ENCODE measurements at places on chromosomes 11 and 22.

DNA sequence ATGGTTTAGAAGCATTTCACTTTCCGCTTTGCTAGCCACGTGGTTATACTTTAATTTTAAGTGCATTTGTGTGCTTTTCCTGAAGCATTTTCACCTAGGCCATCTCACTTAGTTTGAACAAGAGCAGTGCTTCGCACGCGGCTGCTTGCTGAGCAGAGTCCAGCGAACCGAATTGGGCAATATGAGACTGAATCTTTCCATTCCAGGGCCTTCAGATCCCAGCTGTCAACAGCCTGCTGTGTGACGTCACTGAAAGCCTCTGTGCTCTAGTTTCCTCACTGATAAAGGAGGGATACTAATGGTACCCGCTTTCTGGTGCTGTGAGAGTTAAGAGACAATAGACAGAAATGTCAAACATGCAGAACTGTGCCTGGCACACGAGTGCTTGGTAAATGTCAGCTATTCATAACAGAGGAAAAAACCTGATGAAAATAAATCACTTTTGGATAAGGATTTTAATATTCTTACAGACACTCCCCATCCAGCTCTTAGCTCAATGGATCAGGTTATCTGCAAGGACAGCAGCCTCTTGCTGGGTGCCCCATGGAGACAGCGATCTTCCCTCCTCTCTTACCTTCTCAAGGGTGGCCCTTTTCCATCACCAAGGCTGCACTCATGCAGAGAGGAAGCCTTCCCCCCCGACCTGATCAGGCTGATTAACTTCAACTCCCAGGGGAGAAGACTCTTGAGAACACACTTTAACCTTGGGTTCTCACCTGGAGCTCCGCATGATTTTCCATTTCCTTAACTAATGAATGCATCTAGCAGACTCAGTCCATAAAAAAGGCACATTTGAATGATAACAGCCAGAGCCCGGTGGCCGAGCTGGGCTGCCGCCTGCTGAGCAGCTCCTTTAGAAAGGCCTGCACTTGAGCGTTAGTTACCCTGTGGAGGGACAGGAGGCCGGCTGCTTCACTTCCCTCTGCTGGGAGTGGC lies 3.5 kb upstream of the GLB1L3 start:
- DNase-seq = no peak

DNA sequence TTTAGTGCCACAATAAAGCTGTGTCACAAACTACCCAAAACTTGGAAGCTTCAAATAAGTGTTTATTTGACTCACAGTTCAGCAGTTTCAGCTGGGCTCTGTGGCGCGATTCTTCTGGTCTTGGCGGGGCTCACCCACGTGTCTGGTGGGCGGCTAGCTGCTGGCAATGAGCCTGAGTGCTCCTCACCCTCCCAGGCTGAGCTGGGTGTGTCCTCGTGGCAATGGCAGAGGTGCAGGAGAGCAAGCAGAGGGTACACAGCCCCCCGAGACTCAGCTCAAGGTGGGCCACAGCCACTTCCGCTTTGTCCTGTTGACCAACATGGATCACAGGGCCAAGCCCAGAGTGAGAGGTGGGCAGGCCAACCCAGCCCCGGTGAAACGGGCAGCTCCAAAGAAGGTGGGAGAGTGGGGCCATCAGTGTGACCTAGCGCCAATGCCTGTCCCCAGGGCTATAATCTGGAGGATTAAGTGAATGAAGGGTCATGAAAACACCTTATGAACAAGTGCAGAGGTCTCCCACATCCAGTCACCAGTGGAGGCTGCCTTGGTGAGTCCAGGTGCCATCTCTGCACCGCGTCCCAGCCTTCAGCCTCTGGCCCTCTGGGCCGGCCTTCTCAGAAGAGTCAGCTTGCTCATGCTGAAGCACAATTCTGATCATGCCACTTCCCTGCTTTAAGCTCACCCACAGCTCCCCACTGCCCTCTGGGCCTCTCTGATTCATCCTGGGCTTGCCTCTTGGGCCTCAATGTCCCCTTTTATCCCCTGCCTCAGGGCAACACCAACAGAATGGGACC lies 74.6 kb upstream of the RTL6 start:
- no peak for DNase-seq

DNA sequence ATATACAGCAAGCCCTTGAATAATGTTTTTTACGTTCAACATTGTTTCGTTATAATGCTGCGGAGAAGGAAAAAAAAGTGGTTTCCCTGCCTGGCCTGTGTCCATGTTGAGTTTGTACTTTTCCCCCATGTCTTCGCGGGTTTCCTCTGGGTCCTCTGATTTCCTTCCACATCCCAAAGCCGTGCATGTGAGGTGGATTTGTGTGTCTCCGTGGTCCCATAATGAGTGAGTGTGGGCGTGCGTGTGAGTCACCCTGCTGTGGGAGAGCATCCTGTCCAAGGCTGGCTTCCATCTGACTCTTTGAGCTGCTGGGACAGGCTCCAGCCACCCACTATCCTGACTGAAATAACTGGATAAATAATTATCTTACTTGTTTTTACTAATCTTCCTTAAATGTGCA lies 29.6 kb upstream of the SNX19 start:
- no peak for DNase-seq

DNA sequence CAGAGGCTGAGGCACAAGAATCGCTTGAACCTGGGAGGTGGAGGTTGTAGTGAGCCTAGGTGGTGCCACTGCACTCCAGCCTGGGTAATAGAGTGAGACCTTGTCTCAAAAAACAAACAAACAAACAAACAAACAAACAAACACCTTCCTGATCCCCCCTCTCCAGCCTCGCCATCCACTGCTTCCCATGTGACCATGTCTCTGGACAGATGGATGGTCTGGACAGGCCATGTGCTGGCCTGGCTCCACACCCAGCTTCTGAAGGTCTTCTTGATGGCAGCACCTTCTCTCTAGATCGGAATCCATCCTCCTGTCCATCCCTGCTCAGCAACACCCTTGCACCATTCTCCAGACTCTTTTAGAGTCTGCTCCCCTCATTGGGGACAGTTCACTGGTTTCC lies 10.7 kb upstream of the PEX26 start:
- DNase-seq = no peak

GRCh38 chr11:76903325-76903724 lies 42.6 kb downstream of the ACER3 start:
- no peak for DNase-seq

DNA sequence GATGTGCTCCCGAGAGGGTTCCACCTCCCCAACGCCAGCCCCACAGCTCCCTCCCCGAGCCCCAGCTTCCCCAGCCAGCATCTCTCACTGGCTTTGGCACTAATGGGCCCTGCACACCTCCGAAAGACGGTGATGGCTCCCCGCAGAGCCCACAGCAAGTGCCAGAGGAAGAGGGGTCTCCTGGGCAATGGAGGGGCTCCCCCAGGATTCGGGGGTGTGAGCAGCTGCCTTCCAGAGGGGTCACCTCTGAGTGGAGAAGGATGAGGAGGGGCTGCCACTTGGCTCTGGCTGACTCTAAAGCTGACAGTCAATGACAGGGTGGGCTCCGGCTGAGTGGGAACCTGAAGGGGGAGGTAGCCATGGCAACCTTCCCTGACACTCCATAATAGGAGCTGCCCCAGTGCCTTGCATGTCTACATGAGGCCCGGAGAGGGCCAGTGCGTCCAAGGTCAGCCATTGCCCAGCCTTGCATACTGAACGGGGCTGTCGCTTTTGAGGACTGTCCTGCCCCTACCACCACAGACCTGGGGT lies 98.6 kb upstream of the SYT13 start:
- no peak for DNase-seq

- DNase-seq = no peak
Observed at GRCh38 chr11:114288136-114288535, 8.1 kb upstream of the NNMT start.

- DNase-seq = no peak
Observed at GRCh38 chr22:29244785-29245625, 22.8 kb downstream of the RHBDD3 start.

DNA sequence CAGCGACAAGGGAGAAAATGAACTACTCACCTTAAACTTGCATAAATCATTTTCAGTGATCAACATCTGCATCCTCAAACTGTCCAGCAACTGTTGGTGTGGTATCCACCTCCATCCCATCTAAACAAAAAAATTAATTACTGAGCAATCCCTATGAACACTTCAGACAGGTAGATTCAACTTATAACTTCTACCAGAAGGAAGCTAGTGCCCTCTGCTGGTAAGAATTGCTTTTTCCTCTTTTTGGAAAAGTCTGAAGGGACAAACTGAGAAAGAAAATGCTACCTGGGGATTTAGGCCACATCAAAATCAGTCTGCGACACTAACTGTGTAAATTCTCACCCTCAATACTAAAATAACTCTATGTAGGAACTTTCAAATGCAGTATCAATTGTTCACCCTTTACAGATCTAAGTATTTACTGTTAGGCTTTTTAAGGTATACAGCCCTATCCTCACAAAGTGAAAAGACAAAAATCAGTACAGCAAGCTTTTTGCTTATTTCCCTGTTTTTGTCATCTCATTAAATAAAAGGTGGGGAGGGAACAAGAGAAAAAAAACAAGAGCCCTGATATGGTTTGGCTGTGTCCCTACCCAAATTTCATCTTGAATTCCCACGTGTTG lies 17.9 kb downstream of the CLNS1A start:
- DNase-seq = peak; percentile 31

DNA sequence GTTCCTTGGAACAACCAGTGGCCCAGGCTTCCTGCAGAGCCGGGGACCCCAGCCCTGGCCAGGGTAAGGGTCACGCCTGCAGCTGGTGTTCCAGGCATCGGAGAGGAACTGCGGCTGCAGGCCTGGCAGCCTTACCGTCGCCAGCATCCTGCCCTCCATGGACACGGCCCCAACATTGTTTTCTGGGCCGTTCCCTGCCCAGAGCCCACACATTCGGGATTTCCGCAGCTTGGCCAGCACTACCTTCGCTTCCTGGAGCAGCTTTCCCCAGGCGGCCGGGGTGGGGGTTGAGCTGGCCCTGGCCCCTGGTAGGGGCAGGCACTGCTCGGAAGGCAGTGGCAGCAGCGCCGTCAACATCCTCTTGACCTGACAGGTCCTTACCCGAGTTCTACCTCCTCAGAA lies 17.7 kb downstream of the TXN2 start:
- no peak for DNase-seq

GRCh38 chr22:24435323-24435645 lies 7.9 kb downstream of the ADORA2A start:
- DNase-seq = no peak

GRCh38 chr22:22148905-22149304 lies 95.7 kb upstream of the VPREB1 start:
- no peak for DNase-seq

DNA sequence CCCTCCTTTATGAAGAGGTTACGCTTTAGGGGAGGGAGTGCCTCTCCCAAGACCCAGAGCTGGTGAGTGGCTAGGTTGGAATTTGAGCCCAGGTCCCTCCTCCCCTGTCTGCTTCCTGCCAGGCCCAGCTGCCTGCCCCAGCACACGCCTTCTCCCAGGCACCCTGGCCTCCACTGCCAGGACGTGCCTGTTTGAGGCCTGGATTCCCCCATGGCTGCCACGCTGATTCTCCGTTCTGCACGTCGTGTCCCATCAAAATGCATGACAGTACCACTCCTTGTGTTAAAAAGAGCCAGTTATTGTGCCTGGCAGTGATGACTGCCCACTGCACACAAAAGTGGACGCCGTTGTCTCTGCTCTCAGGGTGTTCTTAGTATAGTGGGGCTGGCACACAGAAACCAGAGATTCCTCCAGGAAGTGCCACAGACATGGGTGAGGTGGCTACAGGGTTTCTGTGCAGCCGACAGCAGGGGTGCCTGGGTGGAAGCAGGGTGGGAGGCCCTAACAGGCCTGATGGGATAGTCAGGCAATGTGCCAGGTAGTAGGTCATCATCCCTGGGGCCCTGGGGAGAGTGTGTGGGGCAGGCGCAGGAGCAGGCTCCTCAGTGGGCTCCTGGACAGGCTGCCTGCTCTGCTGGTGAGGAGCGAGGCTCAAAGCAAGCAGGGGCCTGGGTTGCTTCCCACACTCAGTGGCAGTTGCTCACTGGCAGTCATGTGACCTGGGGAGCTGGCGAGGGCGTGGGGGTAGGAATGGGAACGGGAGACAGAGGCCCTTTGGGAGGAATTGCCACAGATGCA lies 24.2 kb downstream of the MED15 start:
- DNase-seq = no peak

DNA sequence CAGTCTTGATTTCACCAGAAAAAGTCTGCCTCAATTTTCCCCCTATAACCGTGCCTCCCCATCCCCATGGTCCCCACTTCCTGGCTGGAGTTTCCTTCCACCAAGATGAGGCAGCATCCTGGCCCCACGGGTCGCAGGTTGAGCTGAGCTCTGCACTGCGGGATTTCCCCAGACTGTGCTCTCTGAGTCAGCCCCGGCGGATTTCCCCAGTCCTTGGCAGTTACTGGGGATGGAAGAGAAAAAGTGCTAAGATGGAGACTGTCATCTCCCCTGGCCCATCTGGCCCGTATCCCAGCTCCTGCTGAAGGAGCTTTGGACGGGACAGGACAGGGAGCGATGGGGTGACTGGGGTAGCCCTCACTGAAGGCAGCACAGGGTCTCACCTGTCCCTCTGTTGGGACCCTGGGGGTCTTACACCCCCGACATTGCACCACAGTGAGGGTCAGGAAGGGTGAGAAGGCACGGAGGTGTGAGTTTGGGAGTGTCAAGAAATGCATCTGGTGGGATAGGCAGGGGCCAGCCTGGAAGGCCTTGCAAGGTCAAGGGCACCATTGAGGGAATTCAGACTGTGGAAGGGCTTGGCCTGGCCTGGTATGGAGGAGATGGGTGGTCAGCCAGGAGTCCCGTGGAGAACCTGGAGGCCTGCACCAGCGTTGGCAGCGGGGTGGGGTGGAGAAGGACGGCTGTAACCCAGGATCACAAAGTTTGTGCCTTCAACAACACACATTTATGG lies 36.5 kb downstream of the NADSYN1 start:
- no peak for DNase-seq

- DNase-seq = no peak
Observed at GRCh38 chr11:133936592-133936991, 20.2 kb downstream of the IGSF9B start.

GRCh38 chr11:59199546-59200422 lies 12.9 kb downstream of the MPEG1 start:
- DNase-seq = peak; percentile 66

DNA sequence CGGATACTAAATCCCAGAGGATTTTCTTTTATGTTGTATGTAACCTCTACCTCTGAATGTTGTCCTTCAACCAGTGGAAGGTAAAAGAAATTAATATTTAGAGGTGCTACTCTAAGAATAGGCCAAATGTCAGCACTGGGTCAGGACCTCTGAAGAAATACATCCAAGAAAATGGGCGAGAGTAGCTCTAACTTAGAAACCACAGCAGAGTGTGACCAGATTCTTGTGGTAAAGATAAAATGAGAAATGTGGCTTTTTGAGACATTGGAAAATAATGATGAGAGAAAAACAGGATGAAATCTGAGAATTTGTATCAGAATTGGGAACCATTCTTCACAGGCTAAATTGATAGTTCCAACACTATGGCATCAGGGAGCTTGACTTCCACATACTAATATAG lies 63.5 kb downstream of the CSTPP1 start:
- DNase-seq = no peak

GRCh38 chr11:32420937-32421901 lies 14.1 kb downstream of the WT1 start:
- DNase-seq = no peak

All from naive B cell (primary cell).